Breast epithelium (tissue), 4 donors: ENCODE measurements at places on chromosomes 16 and 17.

DNA sequence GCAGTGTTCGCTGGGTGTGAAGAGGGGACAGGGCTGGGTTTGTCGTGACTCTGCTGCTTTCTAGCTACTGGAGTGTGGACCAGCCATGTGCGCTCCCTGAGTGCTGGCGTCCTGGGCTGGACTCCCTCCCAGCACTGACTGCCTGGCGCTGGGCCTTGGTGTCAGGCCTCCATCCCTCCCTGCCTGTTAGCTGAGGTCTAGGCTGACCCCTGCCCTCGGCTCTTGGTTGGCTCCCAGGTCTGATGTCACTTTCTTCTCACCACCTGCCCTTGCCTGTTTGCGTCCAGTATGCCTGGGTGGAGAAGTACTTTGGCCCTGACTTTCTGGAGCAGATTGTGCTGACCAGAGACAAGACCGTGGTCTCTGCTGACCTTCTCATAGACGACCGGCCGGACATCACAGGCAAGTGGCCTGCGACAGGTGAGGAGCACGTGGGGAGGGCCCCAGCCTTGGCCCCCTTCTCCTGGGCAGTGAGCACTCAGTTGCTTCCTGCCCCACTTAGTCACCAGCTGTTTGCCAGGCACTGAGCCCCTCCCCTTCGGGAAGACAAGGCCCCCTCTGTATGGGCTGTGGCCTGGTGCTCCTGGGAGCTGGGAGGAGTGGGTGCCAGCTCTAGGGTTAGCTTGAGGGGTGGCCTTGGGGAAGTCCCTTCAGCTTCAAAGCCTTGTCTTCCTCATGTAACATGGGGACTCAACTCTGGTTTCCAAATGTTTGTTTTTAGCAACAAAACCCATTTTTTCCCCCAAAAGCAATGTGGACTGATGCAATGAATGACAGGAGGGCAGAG, 41.5 kb downstream of the NT5M start:
- DNase-seq, result no peak

- no peak for DNase-seq
Measured at GRCh38 chr17:63335831-63336230, 110.3 kb downstream of the CYB561 start.

GRCh38 chr16:11852092-11852809, 909 bp upstream of the RSL1D1 start:
- no peak for DNase-seq

DNA sequence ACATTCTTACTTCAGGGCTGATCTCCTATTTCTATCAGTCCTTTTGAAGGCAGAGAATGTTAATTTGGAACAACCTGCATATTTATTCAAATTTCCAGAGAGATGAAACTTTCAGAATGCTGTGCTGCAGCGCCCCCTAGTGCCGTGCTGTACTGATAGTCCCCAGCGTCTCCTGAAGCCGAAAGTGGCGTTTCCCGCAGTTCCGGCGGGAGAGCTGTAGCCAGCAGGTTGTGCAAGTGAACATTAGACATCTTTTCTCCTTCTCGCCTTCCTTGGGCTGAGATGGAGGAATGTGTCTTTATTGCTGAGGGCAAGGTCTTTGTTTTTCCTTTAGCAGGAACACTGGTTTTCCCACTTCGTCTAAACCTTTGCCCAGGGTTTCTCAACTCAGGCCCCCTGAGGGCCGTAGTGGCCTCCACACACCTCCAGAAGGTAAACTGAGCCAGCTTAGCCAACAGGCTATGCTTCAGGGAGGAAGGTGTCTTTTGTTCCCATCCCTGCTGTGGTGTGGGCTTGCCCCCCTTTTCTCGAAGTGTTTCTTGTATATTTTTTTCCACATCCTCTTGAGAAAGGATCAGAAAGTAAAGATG, 26.4 kb downstream of the USP10 start:
- DNase-seq, result peak; percentile 95

DNA sequence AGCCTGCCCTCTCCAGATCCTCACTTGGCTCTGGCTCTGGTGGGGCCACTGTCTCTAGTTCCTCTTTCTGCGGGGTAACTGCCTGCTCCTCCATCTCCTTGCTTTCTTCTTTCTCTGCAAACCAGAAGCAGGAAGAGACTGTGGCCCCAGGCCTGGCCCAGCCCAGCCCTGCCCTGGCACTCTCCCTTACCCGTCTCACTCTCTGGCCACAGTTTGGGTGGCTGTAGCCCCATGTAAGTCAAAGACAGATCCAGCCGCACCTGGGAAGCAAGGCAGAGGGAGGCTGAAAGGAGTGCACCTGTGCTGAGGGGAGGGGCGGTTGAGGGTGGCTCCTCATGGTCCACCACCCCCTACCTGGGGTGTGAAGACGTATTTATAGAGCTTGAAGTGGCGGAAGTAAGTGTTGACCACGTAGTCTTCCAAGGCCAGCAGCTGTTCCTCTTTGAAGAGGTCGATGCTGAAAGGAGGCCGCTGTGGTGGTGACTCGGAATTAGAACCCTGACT, 2.8 kb downstream of the CFAP119 start:
- no peak for DNase-seq

- no peak for DNase-seq
Measured at GRCh38 chr16:29674188-29674587, 4.8 kb upstream of the QPRT start.

DNA sequence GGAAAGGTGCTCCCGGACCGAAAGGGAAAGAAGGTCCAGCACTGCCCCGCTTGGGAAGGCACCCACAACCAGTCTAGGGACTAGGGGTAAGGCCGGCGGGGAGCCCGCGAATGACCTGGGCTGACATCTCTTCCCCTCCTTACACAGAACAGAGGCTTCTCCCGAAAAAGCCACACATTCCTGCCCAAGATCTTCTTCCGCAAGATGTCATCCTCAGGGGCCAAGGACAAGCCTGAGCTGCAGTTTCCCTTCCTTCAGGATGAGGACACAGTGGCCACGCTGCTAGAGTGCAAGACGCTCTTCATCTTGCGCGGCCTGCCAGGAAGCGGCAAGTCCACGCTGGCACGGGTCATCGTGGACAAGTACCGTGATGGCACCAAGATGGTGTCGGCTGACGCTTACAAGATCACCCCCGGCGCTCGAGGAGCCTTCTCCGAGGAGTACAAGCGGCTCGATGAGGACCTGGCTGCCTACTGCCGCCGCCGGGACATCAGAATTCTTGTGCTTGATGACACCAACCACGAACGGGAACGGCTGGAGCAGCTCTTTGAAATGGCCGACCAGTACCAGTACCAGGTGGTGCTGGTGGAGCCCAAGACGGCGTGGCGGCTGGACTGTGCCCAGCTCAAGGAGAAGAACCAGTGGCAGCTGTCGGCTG, 1.5 kb downstream of the CNP start:
- DNase-seq, result no peak

DNA sequence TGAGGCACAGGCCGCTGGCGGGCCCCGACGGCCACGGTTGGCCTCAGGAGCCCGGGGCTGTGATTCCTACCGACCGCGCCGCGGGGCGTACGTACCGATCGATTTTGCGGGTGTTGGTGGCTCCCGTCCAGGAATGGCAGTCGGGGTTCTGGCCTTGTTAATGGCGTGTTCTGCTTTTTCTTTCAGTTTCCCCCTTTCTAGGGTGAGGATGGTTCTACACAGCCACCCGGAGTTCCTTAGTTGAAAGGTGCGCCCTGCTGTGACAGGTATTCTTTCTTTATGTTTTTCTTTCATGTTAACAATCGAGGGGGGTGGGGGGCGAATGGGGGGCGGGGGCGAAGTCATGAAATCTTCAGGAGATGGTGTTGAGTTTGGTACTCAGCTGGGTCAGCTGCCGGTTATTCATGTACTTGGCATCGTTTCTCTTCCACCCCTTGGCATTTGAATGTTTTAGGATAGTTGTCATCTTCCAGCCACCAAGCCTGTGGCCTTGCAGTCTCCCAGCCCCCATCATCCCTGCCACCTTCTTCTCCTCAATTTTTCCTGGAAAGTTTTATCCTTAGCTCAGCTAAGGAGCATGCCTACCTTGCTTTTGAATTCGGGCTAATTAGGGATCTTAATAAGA, 802 bp downstream of the CYLD start:
- DNase-seq, result no peak

GRCh38 chr17:37483311-37484039, 6.2 kb upstream of the DUSP14 start:
- DNase-seq, result no peak

GRCh38 chr17:67718325-67718941, 697 bp downstream of the NOL11 start:
- DNase-seq, result no peak

DNA sequence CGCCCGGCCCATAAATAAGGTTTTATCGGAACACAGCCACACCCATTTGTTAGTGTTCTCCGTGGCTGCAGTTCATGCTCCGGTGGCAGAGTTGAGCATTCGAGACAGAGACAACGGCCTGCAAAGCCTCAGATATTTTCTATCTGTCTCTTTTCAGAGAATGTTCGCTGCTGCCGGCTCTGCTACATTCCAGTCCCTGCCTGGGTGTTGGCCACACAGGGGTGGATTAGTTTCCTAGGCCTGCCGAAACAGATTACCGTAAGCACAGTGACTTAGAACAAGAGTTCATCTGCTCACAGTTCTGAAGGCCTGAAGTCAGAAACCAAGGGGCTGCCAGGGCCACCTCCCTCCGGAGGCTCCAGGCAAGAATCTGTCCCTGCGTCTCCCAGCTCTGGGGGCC, 19.1 kb upstream of the GSG1L start:
- DNase-seq, result no peak

DNA sequence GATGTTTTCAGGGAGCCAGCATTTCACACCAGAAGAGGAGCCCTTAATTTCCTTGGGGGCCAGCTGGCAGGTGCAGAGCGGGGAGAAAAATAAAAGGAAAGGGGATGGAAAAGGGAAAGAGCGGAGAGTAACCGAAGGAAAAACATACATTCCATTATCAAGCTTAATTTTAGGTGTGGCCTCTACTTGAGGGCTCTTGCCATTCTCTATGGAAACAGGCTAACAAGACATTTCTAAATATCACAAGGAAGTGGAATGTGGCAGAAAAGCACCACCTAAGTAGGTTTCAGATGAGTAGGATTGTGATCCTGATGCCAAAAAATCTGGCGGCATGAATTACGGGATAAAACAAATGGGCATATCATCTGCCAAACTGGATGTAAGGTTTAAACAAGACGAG, 970 bp upstream of the DYNC1LI2 start:
- DNase-seq, result no peak

DNA sequence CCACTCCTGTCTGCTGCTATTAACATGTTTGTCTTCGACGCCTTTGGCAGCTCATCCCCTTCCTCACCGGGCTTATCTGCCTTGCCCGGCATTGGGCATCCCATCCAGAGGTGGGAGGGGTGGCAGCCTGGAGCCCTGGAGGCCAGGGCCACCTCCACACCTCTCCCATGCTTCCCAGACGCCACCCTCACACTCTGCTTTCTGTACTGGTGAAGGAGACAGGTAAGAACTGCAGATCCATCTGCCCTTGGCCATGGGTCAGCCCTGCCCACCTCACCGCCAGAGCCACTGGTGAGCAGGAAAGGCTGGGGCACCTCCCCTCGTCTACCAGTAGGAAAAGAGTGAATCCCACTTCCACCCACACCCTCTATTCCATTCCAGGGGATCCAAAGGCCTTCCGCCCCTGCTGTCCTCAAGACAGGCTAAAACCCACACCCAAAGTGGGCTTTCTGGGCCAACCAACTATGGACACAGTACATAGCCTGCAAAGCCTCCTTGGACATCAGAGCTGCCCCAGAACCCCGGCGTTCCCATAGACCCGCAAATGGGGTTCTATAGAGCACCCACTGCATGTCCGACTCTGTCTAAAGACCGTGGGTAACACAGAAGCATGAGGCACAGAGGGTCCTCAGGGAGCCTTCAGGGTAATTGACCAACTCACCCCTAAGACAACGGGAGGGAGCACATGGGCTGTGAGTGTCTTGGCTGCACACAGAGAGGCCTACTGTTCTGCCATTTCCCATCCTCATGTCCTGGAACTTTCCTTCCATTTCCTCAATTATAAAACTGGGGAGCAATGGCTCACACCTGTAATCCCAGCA, 23.4 kb upstream of the RBFOX3 start:
- DNase-seq, result peak; percentile 44

GRCh38 chr16:19006446-19007315, 22.9 kb downstream of the TMC7 start:
- no peak for DNase-seq

- no peak for DNase-seq
Measured at GRCh38 chr16:4306470-4307214, 9.2 kb upstream of the GLIS2 start.

DNA sequence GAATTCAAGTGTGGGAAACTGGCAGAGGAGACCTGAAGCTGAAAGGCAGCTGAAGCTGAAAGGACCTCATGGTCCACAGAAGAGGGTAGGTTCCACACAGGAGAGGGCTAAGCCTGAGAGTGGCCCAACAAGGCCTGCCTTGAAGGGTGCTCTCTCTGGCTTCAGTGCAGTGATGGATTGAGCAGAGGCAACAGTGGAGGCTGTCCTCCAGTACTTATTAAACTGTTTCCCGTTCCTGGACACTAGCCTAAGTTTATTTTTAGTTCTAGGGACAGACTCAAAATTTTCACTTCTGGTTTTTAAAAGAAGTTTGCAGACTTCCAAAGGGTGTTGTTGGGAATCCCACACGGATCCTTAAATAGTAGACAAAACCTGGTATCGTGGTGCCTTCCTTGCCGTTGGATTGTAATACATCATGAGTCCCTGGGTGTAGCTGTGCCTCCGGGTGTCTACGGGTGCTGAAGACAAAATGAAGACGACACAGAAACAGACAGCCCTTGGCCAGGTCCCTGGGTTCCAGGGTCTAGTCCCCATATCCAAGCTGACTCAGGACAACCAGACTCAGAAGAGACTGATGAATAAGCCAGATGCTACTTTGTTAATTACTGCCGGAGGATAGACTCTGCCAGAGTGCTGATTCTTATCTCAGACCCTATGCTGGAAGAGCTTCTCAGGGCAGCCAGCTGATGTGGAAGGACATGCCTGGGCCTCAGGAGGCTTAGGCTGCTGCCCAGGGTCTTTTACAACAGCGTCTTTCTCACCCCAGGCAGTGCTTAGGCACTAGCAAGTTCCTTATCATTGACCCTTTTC, 7.1 kb upstream of the CMTM4 start:
- DNase-seq, result no peak

DNA sequence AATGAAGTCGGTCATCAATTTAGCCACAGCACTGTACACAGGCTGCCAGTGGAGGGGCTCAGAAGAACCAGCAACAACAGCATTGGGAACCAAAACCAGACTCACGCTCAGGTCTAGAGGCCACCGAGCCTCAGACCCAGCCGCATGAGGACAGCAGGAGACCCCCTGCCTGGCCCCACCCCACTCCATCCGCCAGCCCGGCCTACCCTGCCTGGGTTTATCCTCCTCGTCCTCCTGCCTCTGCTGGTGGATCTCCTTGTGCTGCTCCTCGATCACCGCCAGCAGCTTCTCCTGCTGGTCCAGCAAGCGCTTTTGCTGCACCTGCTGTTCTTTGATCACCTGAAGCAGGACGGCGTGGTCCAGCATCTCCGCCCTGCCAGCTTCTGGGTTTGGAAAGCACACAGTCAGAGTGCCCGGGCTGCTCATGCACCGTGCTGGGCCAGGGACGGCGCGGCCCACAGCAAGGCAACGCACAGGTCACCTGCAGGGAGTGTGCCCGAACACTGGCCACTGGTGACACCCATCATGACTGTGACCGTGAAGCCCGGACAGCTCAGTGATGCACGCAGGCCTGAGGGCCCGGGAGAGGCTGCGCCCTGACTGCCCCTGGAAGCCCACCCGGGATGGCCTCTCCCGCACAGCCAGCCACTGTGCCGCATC, 7.7 kb downstream of the NDUFAF8 start:
- DNase-seq, result no peak
